ENCODE measurements at places on chromosomes 3 and 15.
A peak's percentile ranks its signal among the peaks of the same experiment; 100 is the strongest.

DNA sequence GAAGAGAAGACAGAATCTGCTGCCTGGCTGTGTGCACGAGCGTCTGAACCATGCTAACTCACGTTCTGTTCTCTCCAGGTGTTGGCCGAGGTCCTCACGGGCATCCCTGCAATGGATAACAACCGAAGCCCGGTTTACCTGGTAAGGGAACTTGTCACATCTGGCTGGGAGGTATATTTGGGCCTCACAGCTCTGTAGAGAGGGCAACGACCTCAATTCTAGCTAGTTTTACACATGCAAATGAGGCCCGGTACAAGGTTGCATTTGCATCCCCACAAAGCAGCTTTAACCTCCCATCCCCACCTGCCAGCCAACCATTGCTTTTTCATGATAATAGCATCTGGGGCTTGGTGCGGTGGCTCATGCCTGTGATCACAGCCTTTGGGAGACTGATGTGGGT is 22.0 kb upstream of the TATDN2 start:
- DNase-seq, result no peak

GRCh38 chr3:37243820-37244748 is 69.7 kb upstream of the LRRFIP2 start:
- peak; percentile 87 for DNase-seq

- DNase-seq, result no peak
Measured at GRCh38 chr3:61927332-61927731, 366.0 kb downstream of the PTPRG start.

- DNase-seq, result no peak
Measured at GRCh38 chr3:93910097-93910496, 63.6 kb downstream of the PROS1 start.

GRCh38 chr3:149042789-149043386 is 43.4 kb downstream of the HLTF start:
- DNase-seq, result no peak

- DNase-seq, result no peak
Measured at GRCh38 chr3:134441321-134441720, 44.5 kb downstream of the ANAPC13 start.

- DNase-seq, result no peak
Measured at GRCh38 chr15:95327183-95327525, 1003.3 kb upstream of the NR2F2 start.

GRCh38 chr3:13827699-13828098 is 52.2 kb downstream of the WNT7A start:
- DNase-seq, result no peak

- DNase-seq, result no peak
Measured at GRCh38 chr3:38643090-38643489, 6.4 kb downstream of the SCN5A start.

GRCh38 chr3:4290272-4290893 is 12.8 kb upstream of the SETMAR start:
- DNase-seq, result peak; percentile 38

DNA sequence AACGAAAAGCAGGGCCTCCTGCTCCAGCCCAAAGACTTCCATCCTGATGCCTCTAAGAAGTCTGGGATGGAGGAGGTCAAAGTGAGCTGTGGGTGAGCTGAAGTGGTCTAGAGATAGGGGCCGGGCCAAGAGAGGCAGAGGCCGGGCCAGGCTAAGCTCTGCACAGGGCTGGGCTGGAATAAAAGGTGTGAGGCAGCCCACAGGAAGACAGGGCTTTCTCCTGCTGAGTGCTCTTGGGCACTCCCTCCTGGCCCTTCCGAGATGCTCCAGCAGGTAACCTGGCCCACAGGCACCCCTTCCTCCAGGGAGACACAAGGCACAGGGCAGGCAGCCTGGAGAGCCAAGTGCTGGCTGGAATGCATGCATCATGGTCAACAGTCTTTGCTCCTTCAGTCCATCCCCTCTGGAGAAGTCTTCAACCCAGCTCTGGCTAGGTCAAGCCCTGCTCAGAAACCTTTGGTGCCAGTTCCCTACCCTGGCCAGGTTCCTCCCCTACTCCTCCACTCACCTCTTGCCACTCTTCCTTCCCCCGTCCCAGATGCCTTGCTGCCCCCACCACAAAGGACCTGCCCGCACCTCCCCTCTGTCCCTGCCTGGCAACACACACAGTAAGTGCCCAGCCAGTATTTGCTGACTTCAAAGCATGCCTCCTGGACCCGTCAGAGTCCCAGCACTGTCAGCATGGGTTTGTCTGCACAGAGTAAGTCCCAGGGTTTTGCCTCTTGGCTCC is 93.6 kb downstream of the SEC22A start:
- DNase-seq, result peak; percentile 16

- DNase-seq, result no peak
Measured at GRCh38 chr3:117084277-117084676, 374.7 kb downstream of the TUSC7 start.

GRCh38 chr3:147216143-147216673 is 190.1 kb downstream of the ZIC4 start:
- no peak for DNase-seq

GRCh38 chr15:71414853-71415252 is 299.6 kb downstream of the THSD4 start:
- DNase-seq, result no peak

GRCh38 chr3:136473716-136474326 is 223.7 kb downstream of the PCCB start:
- DNase-seq, result no peak

GRCh38 chr3:161274691-161275298 is 53.7 kb downstream of the NMD3 start:
- DNase-seq, result peak; percentile 83

DNA sequence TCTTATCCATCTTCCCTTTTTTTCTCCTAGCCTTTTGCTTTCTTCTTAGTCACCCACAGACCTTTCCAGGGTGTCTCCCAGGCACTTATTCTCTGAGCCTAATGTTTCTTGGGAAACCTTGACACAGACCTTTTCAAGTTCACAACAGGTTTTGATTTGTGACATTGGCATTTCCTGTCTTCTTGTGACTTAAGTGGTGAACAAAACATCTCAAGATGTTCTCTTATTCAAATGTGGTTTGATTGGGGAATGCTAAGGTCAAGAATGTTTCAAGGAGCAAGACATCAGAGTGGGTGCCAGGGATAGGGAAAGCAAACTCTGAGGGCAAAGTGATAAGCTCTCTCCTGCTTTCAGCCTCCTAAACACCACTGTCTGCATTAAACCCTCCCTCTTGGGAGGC is 68.2 kb upstream of the GSK3B start:
- DNase-seq, result no peak

DNA sequence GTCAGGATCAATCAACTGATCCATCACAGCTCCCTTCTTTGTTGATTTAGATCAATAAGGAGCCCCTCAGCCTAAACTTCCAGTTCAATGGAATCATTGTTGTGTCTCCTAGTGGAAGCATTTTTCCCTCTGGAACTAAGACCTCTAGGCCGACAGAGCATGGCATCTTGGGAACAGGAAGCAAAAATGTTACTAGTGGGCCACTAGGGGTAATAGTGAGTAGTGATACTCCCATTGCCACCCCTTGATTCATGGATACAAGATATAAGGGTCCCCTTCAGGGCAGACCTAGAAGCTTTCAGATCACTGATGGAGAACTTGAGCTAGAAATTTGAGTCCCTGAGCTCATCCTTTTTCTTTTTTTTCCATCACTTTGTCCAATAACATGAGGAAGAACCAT is 40.4 kb upstream of the AZI2 start:
- peak; percentile 3 for DNase-seq

GRCh38 chr3:15781131-15781530 is 16.6 kb downstream of the ANKRD28 start:
- no peak for DNase-seq

- DNase-seq, result no peak
Measured at GRCh38 chr15:85482894-85483293, 102.5 kb downstream of the AKAP13 start.

DNA sequence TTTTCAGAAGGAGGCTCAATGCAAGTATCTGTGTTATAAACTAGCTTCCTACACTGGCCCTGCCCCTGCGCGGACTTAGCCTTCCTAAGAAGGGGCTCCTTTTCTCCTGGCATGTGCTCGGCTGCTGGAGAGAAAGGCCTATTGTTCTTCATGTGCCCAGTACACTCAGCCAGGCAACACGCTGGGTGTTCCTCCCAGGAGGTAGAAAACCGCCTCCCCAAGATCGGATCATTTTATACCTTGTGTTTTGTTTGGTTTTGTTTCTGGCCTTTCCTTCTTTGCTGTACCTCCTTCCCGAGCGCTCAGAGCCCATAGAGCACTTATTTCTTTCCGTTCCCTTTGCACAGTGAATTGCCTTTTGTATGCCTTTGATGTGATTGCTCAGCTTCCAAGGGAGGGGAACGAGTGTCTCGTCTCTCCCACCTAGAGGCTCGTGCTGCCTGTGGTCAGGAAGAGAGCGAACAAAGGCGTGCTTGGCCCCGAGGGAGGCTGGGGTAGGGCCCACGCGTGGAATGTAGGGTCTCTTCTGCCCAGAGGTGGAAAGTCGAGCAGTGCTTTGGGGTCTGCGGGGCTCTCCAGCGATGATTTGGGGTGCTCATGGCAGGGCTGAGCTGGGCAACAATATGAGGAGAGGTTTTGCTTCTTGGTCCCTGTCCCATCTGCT is 30.0 kb downstream of the CCNL1 start:
- DNase-seq, result peak; percentile 77

GRCh38 chr3:49469037-49469935 is 781 bp upstream of the DAG1 start:
- peak; percentile 96 for DNase-seq

GRCh38 chr3:183527428-183528379 is 27.8 kb downstream of the KLHL6 start:
- DNase-seq, result no peak

GRCh38 chr3:115071601-115072000 is 75.5 kb downstream of the ZBTB20 start:
- no peak for DNase-seq

GRCh38 chr15:76229266-76229665 is 82.0 kb downstream of the ETFA start:
- DNase-seq, result no peak

DNA sequence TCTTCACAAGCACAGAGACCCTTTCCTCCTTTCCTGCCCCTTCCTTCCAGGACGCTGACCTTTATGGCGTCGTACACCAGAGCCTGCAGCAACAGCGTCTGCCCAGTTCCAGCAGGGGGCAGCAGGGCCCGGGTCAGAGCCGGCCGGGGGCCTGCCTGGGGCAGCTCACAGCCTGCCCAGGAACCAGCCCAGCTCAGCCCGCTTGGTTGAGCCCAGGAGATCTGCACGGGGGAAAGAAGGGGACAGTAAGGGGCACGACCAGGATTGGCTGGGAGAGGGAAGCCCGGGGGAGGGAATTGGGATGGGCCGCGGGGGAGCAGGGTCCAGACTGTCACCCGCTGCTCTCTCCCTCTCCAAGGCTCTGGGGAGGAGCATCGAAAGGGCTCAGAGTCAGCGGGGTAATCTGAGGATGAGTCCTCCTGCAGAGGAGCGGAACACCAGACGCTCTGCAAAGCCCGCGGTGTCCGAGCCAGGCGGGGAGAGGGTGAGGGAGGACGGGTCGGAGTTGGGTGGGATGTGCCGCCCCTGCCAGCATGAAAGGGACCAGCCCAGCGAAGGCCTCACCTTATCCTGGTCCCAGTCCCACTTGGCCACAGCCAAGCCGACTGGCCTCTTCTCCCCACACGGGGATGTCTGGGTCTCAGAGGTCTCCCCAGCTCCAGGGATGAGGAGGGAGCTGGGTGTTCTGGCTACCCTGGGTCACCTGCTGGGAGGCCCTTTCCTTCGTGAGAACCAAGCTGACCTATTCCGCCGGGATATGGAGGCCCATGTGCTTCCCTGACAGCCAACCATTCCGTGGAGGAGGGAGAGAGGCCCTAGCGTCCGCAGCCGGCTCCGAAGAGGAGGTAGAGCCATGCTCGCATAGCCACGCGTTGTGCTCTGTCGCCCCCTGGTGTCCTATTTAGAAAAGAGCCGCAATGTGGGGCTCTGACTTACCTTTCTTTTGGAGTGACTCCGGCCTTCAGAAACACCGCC is 7.4 kb upstream of the IGDCC3 start:
- DNase-seq, result peak; percentile 97

DNA sequence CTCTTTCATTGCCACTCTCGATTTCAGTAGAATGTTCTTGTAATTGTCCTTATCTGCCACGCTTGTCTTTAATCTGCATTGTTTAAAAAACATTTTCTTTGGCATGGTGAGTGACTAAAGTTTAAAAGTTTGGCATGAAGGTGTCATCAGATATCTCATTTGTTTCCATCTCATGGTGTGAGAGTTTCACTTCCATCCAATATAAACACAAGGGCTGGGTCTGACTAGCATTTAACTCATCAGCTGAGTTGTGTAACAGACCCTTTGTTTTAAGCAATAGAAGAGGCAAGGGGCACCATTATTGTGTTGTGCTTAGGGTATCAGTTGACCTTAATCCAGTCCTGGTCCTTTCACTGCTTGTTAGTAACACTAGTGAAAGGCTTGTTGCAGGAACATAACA is 49.9 kb upstream of the IL12A start:
- no peak for DNase-seq

DNA sequence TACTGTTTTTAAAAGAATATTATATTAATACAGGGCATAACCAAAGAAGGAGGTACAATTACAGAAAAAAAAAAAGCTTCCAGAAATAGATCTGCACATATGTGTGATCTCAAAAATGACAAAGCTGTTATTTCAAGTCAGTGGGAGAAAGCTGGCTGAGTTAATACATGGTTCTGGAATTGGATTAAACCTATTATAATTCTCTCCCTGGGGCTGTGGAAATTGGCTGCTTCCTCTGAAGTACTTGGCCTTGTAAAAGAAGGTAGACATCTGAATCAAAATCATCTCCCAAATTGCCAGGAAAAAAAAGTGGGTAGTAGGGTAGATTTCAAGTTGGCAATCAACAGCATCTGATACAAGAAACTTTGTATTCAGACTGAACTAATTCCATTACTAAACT is 723.9 kb upstream of the ALCAM start:
- DNase-seq, result no peak

DNA sequence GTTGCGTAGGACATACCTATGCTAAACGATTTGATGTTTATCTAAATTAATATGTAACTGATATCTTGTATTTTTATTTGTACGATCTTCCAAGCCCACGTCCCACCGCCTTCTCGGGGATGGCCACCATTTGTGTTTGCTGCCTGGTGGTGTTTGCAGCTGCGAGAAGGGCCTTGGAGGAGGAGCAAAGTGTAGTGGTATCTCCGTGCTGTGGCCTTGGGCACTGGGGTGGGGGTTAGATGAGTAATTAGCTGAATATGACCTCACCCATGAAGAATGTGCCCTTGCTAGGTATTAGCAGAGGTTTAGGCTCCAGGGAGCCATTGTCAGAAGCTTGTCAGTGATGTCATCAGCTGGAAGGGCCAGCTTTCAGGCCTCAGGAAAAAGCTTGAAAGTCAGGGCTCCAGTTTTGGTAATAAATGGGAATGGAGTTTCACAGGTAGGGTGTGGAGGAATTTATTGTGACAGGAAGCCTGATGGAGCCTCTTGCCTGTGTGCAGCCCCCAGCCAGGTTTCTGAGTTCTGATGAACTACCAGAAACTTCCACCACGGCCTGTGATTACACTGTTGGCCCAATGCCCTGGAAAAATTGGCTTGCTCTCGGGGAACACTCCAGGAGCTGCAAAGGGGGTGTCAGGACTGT is 41.0 kb downstream of the FLNB start:
- peak; percentile 100 for DNase-seq

- DNase-seq, result no peak
Measured at GRCh38 chr3:118970819-118971218, 63.8 kb downstream of the IGSF11 start.

All from mesendoderm (in vitro differentiated cells).